ENCODE measurements at places on chromosomes 12 and 14.
A peak's percentile ranks its signal among the peaks of the same experiment; 100 is the strongest.

DNA sequence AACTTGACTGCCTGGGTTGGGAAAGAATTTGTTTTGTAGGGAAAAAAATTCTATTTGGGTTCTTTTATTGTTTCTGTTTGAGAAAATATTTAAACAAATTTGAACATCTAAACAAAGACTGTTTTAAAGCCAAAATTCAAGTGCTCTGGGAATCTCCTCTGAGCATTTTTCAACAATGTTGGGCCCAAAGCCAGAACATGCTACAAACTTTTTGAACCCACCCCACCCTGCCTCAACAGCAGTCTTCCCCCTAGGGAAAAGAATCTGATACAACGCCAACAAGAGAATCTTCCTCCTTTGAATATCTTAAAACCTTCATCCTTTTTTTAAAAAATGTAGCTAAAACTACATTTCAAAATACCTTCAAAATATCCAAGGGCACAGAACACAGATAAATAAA, 20.4 kb upstream of the NID2 start:
- no peak for DNase-seq

DNA sequence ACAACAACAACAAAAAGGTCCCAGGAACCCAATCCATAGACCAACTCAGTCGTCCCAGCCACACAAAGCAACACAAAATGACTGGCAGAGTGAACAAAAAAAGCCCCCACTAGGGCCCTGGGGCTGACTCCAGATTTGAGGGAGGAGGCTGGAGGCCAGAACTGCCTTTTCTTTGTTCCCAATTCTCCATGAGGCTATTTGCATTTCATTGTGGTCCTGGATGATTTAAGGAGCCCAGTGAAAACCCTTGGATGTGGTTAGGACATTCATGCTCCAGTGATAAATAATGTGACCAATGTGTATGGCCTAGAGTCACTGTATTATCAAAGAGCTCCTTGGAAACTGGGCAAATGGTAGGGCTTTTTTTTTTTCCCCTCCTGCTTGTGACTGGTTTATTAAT, 192.9 kb downstream of the NUAK1 start:
- no peak for DNase-seq

- DNase-seq = peak; percentile 26
Measured at GRCh38 chr14:69246331-69246730, 13.6 kb upstream of the GALNT16 start.

GRCh38 chr14:69008421-69008884, 29.4 kb upstream of the ACTN1 start:
- DNase-seq = peak; percentile 39

GRCh38 chr12:113461666-113462065, 10.0 kb downstream of the LHX5 start:
- DNase-seq = no peak

DNA sequence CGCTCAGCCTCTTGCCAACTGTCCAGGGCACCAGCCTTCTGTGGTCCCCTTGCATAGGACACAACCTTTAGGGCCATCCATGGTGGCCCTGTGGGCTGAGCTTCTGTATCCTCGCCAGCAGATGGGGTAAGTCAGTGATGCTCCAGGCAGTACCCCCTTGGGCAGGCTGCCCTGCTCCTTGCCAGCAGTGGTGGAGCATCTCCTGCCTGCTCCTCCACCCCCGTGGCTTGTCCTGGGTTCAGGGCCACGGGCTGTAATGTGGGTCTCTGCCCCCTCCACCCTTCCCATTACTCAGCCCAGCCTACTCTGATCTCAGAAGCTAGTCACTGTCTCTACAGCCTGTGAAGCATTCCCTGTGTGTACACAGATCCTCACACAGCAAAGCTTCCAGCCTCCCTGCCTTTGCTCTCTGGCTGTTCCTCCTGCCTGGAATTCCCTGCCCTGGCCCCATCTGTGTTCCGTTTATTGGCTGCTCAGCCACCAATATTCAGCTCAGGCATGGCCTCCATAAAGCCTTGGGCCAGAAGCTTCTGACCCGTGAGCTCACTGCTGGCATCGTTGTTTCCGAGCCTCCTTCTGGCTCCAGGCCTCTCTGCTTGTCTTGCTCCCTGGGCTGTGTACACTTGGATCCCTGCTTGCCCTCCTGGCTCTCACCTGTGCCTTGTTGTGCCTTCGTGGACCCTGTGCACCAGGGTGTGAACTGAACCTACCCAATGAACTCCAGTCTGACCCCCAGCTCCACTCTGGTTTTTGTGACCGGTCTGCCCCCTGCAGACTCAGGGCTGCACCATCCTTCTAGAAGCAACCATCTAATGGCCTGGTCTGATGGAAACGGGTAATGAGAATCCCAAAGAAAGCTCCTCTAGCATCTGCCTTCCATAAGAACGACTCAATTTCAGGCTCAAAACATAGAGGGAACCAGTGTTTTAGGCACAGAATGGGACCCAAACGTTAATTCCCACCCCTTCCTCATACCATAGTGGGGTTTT, 177.0 kb upstream of the PRMT8 start:
- peak; percentile 55 for DNase-seq

- no peak for DNase-seq
Measured at GRCh38 chr12:110758922-110759321, 16.2 kb upstream of the PPP1CC start.

- DNase-seq = no peak
Measured at GRCh38 chr12:6072302-6072752, 52.1 kb downstream of the VWF start.

DNA sequence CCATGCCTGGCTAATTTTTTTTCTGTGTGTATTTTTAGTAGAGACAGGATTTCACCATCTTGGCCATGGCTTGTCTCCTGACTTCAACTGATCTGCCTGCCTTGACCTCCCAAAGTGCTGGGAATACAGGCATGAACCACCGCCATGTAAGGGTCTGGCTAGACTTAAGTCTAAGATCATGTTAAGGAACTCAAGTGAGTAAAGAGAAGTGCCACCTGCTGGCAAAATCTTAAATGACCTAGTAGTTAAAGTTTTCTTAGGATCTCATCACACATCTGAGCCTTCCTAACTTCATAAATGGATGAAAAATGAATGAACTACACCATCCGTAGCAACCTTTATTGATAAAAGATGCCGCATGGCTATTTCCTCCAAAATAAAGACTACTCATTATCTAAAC, 1.7 kb upstream of the C12orf56 start:
- DNase-seq = no peak

- no peak for DNase-seq
Measured at GRCh38 chr14:74495356-74495755, 1.8 kb downstream of the ISCA2 start.

- no peak for DNase-seq
Measured at GRCh38 chr12:111066744-111067437, 146.5 kb upstream of the MYL2 start.

GRCh38 chr14:96445844-96446710, 54.1 kb downstream of the AK7 start:
- DNase-seq = no peak

DNA sequence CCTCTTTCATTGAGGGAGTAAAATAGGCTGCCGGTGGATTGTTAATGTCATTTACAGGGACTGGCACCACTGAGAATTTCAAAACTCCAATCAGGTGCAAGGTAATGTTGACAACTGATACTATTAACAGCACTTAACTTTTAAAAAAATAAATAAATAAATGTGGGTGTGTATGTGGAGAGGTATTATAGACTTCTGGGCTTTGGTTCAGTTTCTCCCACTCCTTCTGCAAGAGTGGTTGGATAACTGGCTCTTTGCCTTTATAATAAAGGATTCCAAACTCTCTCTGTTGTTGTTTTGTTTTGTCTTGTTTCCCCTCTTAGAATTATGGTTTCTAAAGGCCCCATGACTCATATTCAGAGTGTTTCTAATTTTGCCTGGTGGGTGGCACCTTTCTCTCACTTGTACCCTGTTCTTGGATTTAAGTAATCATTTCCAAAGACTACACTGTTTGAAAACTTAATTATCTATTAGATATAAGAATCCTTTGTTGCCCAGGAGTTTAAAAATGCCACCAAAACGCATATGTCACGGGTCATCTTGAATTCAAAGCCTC, 151.6 kb upstream of the ARID2 start:
- no peak for DNase-seq

DNA sequence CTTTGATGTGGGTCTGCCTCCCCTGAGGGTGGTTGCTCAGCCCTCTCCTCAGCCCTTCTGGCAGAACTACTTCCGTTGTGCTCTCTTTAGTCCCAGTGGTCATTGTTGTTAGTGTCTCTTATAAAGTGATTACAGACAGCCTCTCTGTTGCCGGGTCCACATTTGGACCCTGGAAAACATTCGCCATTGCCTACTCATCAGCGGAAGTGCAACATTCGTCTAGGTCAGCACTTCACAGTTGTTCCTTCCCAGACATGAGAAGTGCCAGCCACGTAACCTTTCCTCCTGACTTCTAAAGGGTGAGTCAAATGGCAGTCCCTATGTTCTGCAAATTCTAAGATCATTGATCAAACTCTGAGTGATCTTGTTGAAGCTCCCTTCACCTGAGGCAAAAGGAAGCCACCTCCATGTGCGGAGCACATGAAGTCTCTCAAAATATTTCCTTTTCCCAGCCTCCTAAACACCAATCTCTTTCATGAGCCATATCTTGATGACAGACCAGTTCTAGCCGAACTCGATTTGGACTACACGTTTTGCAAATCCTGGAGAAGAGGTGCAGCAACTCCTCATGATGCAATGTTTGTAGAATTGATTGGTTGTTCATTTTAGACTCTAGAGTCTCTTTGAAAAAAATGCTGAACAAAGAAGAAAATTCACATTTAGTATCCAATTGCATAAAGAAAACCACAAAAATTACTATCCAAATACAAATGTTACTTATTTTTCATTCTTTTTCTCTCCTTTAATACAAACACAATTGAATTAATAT, 163.8 kb downstream of the RPL10L start:
- DNase-seq = no peak

DNA sequence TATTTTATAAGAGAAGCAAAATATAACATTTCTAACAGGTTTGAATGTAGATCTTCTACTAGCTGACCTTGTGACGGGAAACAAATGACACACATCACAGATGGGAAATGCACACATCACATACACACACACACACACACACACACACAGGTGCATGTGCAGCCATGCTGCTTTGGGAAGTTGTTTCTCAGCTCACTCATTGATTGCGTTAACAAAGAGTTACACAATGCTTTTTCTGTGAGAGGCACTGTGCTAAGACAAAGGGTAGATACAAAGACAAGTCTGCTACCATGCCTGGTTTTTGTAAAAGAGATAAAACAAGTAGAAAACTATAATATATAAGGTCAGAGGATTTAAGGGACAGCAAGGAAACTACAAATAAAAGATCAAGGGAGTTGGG, 1.3 kb upstream of the NR1H4 start:
- DNase-seq = no peak

- no peak for DNase-seq
Measured at GRCh38 chr12:4099276-4099675, 174.3 kb upstream of the CCND2 start.

- DNase-seq = no peak
Measured at GRCh38 chr12:59895166-59895775, 299.4 kb downstream of the SLC16A7 start.

DNA sequence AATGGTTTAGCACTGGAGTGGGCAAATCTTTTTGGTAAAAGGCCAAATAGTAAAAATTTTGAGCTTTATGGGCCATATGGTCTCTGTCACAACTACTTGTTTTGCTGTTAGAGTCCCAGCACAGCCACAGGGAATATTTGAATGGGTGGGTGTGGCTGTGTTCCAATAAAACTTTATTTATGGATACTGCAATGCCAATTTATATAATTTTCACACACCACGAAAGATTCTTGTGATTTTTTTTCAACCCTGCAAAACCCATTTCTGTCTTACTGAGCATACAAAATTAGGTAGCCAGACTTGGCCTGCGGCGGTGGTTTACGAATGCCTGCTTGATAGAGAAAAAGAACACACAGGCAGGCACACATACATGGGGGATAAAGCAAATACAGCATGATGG, 28.3 kb downstream of the TMEM120B start:
- no peak for DNase-seq

DNA sequence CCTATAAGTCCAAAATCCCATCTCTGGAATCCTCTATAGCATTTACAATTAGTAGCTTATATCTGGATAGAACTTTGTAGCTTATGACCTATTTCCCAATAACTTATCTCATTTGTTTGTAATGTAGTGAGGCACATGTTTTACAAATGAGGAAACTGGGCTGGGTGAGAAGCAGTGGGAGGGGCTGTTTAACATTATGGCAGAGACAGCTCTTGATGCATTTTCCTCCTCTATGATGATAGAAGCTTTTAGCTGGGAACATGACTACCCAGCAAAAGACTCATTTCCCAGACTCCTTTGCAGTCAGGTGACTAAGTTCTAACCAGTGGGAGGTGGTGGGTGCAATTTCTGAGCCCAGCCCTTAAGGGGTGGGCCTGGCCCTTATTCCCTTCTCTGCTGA, 179.7 kb downstream of the TTC8 start:
- no peak for DNase-seq

- no peak for DNase-seq
Measured at GRCh38 chr14:76589246-76589645, 172.0 kb upstream of the VASH1 start.

DNA sequence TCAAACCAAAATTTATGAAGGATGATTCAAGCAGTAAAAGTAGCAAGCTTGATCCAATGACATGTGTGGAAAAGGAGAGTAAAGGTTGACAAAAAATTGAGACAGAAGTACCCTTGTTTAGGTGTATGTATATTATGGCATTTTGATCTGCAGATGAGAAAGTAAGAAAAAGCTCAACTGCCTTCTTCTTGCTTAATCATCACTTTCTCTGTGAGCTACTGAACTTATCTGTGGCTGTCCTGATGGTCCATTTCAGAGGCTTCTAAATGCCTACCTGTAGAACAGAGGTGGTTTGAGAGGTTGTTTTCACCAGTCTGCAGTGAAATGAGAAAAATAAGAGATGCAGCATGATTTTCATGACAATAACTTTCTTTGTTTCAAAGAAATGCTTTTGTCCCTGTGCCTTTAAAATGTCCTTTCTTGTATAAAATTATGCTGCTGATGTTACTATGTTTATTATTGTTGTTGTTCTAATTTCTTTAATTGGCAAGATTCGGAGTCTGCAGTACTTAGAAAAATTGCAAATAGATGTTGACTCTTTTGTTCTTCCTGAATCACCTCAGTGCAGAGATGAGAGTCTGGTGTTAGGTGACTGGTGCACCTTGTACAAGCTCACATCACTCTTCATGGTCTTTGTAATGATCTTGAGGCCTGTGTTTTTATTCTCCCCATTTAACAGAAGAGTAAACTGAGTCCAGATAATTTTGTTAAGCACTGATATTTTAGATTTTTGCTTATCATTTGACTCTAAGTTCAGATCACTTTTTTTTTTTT, 821.9 kb downstream of the VRK1 start:
- DNase-seq = no peak

DNA sequence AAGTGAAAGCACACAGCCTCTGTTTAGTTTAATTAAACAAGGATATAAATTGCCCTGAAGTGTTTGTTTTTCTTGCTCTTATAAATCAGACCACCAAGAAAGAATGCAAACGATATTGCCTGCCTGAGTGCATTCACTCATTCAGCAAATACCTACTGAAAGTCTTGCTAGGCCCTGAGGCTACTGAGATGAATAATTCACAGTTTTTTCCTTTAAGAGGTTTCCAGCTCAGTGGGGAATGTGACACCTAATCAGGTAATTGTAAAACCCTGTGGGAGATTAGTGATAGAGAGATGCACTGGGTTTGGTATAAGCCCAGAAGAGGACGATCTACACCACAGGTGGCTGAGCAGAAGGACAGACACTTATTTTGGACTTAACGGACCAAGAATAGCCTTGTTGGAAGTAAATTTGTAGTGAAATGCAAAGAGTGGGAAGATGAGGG, 151.4 kb downstream of the SLC35F4 start:
- peak; percentile 46 for DNase-seq

- DNase-seq = no peak
Measured at GRCh38 chr12:46343118-46343852, 29.3 kb downstream of the SLC38A2 start.

GRCh38 chr14:64442300-64442988, 22.9 kb upstream of the AKAP5 start:
- no peak for DNase-seq
